ENCODE measurements at places on chromosomes 3 and 15.

DNA sequence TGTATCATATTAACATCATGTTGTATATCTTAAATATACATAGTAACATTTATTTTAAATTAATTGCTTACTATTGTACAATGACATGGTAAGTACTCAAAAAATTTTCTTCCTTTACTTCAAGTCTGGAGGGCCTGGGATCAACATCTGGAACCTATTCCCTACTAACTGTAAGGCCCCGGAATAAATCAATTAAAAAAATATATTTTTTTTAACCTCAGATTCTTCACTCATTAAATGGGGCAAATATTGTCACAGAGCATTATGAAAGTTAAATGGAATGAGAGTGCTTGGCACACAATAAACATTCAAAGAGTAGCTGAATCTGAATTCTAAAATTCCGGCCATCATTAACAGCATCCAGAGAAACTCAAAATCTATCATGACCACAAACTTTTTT is 16.5 kb downstream of the GSK3B start:
- no peak for DNase-seq

DNA sequence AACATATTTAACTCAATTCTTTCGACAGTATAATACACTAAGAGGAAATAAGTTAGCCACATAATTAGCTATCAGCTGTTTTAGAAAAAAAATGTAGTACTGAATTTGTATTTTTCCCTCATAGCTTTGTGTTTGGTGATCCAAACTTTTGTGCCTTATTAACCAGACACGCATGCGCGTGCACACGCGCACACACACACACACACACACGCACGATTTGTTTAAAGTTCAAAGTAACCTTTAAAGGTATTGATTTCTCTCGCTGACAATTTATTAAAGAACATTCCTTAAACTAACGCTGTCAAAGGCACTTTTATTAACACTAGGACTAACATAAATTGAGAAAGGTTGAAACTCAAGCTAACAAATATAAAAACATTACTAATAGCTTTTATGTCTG is 198.9 kb downstream of the ROBO1 start:
- DNase-seq: no peak

GRCh38 chr3:128263118-128263517 is 109.8 kb downstream of the EEFSEC start:
- no peak for DNase-seq

DNA sequence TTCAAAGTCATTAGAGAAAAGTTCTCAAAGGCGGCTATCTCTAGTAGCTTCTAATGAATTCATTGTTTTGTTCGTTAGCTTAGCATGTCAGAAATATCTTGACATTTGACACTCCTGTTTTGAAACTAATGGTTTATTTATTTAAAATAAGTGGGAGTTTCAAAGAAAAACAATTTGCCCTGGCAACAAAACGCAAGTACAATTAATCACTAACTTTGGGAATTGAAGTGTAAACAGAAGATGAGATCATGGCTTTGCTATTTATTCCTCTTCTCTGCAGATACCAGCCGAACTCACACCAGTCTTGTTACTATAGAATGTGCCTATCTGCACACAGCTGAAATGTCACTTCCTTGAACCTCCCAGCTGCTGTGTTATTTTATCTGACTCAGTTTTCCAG is 27.5 kb downstream of the MASP1 start:
- no peak for DNase-seq
